ENCODE measurements at places on chromosomes 12 and 14.

DNA sequence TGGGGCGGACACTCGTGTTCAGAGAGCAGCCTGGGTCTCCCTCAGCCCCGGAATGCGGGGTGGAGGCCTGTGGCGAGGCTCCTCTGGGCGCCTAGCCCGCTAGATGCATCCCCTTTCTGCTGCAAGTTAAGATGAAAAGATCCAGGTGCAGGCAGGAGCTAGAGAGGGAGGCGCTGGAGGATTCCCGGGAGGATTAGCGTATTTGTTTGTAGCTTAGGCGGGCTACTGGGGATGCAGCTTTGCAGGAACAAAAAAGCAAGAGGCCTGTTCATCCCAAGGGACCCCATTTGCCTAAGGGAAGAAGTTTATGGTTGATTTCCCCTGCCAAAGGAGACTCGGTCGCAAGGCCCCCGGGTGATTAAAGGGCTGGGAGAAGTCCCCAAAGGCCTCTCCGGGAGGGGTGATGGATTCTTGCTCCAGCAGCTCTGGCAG is 824 bp downstream of the CCDC177 start:
- H3K27ac ChIP-seq, result no peak overlapping the region
- H3K4me1 ChIP-seq, result no peaks in the 10 kb centered on the region
- no peak for DNase-seq
- no peak overlapping the region for H3K4me3 ChIP-seq

DNA sequence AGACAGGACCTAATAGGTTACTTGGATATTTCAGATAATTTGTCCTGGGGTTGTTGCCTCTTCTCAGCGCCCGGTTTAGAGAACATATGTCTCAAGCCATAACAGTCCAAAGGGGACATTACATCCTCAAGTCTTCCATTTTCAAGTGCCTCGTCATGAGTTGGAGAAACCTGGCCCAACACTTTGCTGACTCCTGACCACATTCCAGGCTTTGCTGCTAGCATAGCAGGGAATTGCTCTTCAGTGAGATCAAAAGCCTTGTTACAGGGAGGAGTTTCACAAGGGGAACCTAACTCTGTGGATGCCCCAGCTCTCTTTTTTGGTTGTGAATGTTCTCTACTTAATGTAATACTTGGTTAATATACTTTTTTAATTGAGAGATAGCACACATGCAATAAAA is 8.2 kb upstream of the MMP19 start:
- no peaks in the 10 kb centered on the region for H3K27me3 ChIP-seq
- no peak overlapping the region for H3K4me3 ChIP-seq
- H3K27ac ChIP-seq, result no peak overlapping the region
- H3K4me1 ChIP-seq, result peaks cover 12% of the 10 kb centered on the region

DNA sequence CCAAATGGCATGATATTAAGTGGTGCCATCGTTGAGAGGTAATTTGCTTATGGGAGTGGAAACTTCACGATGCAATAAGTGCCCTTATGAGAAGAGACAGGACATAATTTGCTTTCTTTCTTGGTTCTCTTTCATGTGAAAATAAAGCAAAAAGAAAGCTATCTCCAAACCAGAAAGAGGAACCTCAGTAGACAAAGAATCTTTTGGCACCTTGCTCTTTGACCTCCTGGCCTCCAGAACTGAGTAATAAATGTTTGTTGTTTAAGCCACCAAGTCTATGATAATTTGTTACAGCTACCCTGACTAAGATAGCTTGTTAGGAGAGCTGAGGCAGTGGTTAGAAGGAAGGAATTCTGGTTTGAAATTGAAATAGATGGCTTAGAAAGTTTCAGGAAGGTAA is 39.6 kb downstream of the CCER1 start:
- H3K4me1 ChIP-seq, result no peaks in the 10 kb centered on the region
- H3K36me3 ChIP-seq, result no peaks in the 10 kb centered on the region
- no peak overlapping the region for H3K27ac ChIP-seq
- no peaks in the 10 kb centered on the region for H3K27me3 ChIP-seq

DNA sequence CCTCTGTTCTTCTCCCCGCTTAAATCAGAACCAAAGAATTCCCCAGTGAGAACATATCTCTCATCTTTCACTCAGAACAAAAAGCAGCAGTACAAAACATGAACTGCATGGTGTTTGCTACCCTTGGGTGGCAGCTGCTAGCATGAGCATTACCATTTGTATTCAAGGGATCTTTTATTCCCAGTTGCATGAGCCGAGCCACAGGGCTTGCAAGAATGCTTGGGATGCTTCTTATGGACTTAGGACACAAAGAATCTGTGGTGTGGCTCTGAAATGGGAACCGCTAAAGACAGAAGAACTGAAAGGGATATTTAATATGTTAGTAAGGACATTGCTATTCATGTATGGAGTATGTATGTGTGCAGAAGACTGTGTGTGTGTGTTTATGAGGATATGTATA is 190.6 kb downstream of the TMX1 start:
- no peaks in the 10 kb centered on the region for H3K27me3 ChIP-seq
- H3K27ac ChIP-seq, result no peak overlapping the region
- no peak overlapping the region for H3K4me3 ChIP-seq
- no peak for DNase-seq

- H3K27me3 ChIP-seq, result no peaks in the 10 kb centered on the region
- H3K36me3 ChIP-seq, result no peaks in the 10 kb centered on the region
- H3K27ac ChIP-seq, result no peak overlapping the region
- H3K4me1 ChIP-seq, result no peaks in the 10 kb centered on the region
- DNase-seq, result no peak
These were observed 31.2 kb downstream of the TAS2R7 start for GRCh38 chr12:10771132-10771733.

DNA sequence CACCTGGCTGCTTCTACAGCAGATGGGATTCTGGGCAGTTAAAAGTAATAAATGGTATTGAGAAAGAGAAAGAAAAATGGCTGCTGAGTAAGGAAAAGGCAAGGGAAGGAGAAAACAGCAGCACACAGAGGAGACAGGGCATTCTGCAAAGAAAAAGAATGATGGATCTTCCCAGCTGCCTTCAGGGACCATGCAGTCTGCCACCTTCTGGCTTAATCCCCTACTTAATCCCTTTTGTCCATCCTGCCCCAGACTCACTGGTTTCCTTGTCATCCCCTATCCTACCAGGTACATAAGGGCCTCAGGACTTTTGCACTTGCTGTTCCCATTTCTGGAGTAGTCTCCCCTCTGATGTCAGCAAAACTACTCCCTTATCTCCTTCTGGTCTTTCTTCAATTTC is 107.6 kb downstream of the GAS2L3 start:
- no peaks in the 10 kb centered on the region for H3K36me3 ChIP-seq
- H3K4me1 ChIP-seq, result no peaks in the 10 kb centered on the region
- no peak overlapping the region for H3K27ac ChIP-seq
- no peak overlapping the region for H3K4me3 ChIP-seq

DNA sequence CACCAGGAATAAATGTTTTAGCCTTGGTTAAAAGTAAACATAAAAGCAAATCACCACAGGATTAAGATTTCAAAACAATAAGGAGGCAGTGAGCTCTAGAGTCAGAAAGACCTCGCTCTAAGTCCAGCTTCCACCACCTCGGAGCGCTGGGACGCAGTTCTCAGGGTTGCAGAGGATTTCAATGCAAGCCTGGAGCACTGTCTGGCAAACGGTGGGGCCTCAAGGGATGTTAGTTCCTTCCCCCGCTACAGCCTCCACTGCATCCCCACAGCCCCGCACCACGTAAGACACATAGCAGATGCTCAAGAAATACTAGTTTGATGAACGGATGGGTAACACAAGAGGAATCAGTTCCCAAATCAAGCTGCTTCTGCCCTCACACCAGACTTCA is 39.3 kb upstream of the TMCC3 start:
- no peak for DNase-seq
- H3K27ac ChIP-seq, result peak overlapping the region; percentile 5
- H3K4me3 ChIP-seq, result peak overlapping the region; percentile 8
- no peaks in the 10 kb centered on the region for H3K36me3 ChIP-seq

GRCh38 chr14:59060841-59061240 is 127.6 kb upstream of the DAAM1 start:
- no peaks in the 10 kb centered on the region for H3K27me3 ChIP-seq
- H3K27ac ChIP-seq, result no peak overlapping the region
- no peak overlapping the region for H3K4me3 ChIP-seq
- no peaks in the 10 kb centered on the region for H3K36me3 ChIP-seq
- DNase-seq, result no peak

- H3K36me3 ChIP-seq, result no peaks in the 10 kb centered on the region
- H3K4me3 ChIP-seq, result no peak overlapping the region
- peaks cover 3% of the 10 kb centered on the region for H3K27me3 ChIP-seq
- DNase-seq, result no peak
- no peak overlapping the region for H3K27ac ChIP-seq
- peaks cover 6% of the 10 kb centered on the region for H3K4me1 ChIP-seq
These were observed 42.2 kb upstream of the NOS1 start for GRCh38 chr12:117403586-117404139.

Measured in sigmoid colon (tissue), 7 donors.